ENCODE measurements at places on chromosomes 5 and 9. TPM values are rescaled to one million over a fixed set of nuclear protein-coding genes. Genes with fewer than 3 reads are reported as not detected.
A peak's percentile ranks its signal among the peaks of the same experiment; 100 is the strongest.

- no peak overlapping the region for H3K27ac ChIP-seq
- H3K27me3 ChIP-seq, result peaks cover 5% of the 10 kb centered on the region
- peak overlapping the region; percentile 84 for H3K4me3 ChIP-seq
- no peak for DNase-seq
- no peaks in the 10 kb centered on the region for H3K36me3 ChIP-seq
These were observed 1.2 kb downstream of the ARRDC1 start for GRCh38 chr9:137606734-137607138.

The PDLIM4 gene
- total RNA-seq, result 97.5 TPM

- no peak for DNase-seq
- H3K4me1 ChIP-seq, result no peaks in the 10 kb centered on the region
- H3K27ac ChIP-seq, result no peak overlapping the region
- no peaks in the 10 kb centered on the region for H3K27me3 ChIP-seq
- H3K36me3 ChIP-seq, result no peaks in the 10 kb centered on the region
These were observed 61.7 kb downstream of the MRPS30 start for GRCh38 chr5:44870430-44870829.

DNA sequence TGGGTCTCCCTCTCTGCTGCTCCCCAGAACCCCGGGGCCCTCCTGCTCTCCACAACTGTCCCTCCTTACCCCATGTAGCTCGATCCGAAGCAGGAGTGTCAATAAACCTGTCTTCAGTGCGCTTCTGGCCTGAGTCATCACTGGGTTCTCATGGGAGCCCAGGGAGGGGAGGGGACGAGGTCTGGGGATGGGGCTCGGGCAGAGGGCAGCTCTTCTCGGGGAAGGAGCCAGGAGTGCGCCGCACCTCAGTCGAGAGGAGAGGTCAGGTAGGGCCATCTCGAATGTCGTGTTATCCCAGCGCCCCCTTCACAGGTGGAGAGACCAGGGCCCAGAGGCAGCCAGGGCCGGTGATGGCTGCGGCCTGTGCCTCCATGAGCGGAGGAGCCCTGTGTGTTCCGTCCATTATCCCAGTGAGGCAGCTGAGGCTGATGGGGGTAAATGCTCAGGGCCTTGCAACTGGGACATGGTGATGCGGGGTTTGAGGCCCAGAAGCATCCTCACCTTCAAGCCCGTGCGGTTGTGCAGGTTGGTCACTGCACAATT, 52.1 kb downstream of the LRSAM1 start:
- no peaks in the 10 kb centered on the region for H3K27me3 ChIP-seq
- no peak overlapping the region for H3K4me3 ChIP-seq
- H3K36me3 ChIP-seq, result peaks cover 64% of the 10 kb centered on the region
- H3K27ac ChIP-seq, result no peak overlapping the region

- no peak overlapping the region for H3K27ac ChIP-seq
- no peak overlapping the region for H3K4me3 ChIP-seq
- DNase-seq, result no peak
- no peaks in the 10 kb centered on the region for H3K36me3 ChIP-seq
- H3K27me3 ChIP-seq, result no peaks in the 10 kb centered on the region
- no peaks in the 10 kb centered on the region for H3K4me1 ChIP-seq
These were observed 1506.1 kb upstream of the CDH9 start for GRCh38 chr5:28544501-28544900.

DNA sequence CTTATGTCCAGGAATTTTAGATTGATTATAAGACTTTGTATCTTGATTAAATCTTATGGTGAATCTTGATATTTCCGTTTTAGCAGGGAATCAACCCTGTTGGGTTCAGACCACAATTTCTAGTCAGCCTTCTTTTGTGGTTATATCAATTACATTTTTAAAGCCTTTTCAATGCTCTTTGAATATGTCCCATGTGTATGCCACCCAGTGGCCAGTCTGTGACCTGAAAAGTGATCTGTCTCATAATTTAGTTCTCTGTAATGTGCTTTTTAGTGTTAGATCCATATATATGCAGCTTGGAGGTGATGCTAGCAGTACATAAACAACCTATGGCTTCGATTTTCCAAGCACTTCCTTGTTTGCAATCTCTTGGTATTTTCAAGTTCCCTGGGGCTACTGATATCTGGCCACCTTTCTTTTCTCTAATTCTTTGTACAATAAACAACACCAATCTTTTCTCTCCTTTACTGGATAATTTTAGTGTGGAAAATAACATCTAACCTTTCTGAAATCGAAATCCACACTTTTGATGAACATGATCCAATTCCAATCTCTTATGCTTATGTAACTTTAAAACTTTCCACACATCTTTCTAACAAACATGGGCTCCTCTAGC, 28.8 kb downstream of the PDE8B start:
- no peaks in the 10 kb centered on the region for H3K36me3 ChIP-seq
- no peak overlapping the region for H3K4me3 ChIP-seq
- DNase-seq, result no peak
- no peaks in the 10 kb centered on the region for H3K4me1 ChIP-seq
- peaks cover 14% of the 10 kb centered on the region for H3K27me3 ChIP-seq
